ENCODE measurements at places on chromosomes 2 and 18. TPM values are rescaled to one million over a fixed set of nuclear protein-coding genes. Genes with fewer than 3 reads are reported as not detected.

GRCh38 chr2:191539068-191539467 is 138.9 kb upstream of the NABP1 start:
- DNase-seq: peak; percentile 23

GRCh38 chr2:161177969-161178368 is 17.7 kb downstream of the TANK start:
- DNase-seq: no peak

DNA sequence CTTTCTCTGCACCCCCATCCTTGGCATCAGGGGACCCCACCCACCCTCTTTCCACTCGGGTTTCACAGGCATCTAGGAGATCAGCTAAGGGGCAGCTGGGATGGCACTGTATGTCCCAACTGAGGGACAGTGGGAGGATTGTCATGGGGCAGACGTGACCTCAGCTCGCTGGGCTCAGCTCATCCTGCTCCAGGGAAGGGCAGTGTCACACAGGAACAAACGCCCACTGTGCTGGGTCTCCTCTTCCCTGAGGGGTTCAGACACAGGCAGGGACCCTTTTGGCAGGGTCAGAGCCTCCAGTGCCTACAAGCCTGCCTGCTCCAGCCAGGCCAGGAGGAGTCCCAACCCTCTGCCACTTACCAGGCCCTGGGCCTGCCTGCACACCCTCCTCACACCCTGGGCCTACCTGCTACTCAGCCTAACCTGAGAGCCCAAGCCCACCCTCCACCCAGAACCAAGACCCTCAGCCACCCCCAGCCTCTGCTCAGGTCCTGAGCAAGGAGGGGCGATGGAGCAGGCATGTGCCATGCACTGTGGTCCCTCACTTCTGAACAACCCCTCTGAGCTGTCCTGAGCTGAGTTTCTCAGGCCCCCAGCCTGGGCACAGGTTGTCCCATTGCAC is 68.2 kb downstream of the HS1BP3 start:
- DNase-seq: no peak

- DNase-seq: no peak
These were observed 903 bp downstream of the KCNG3 start for GRCh38 chr2:42492691-42493467.

FOXI3 gene
- not detected for total RNA-seq

TACR1 gene
- total RNA-seq: not detected

DNA sequence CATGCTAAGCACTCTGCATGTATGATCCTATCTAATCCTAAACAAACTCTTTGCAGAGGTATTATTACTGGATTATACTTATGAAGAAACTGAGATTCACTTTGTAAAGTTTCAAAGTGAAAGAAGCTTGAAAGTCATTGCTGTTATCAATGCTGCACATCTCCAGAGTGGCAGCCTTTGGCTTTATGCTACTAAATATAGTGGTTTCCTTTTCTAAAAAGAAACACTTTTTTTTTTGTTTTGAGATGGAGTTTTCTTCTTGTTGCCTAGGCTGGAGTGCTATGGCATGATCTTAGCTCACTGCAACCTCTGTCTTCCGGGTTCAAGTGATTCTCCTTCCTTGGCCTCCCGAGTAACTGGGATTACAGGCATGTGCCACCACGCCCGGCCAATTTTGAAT is 114.9 kb upstream of the RAB27B start:
- DNase-seq: no peak

DNA sequence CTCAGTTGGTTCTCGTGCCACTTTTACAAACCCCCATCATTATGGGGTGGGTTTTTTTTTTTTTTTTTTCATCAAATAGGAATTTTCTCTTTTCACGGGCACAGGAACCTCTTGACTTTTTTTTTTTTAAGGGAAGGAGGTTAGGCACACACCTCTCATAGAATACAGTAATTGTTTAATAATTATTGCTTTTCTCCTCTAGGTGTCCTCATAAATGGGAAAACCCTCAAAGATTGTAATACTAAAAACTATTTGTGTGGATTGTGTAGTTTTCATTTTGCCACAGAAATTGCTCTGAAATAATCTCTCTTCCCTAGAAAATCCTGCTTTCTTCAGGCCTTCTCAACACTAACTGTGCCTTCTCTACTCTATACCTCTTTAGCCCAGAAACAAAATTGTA is 147.3 kb downstream of the GREB1L start:
- DNase-seq: no peak

Measured in HT1080 (cell line).